NCI-H1105 (cell line): ENCODE measurements at places on chromosomes 16 and 17.

- no peak for DNase-seq
Measured at GRCh38 chr17:47730681-47731080, 2.4 kb upstream of the TBX21 start.

GRCh38 chr16:50830698-50831097 lies 88.8 kb downstream of the CYLD start:
- no peak for DNase-seq

- no peak for DNase-seq
Measured at GRCh38 chr17:81683208-81683583, 401 bp downstream of the ARL16 start.

DNA sequence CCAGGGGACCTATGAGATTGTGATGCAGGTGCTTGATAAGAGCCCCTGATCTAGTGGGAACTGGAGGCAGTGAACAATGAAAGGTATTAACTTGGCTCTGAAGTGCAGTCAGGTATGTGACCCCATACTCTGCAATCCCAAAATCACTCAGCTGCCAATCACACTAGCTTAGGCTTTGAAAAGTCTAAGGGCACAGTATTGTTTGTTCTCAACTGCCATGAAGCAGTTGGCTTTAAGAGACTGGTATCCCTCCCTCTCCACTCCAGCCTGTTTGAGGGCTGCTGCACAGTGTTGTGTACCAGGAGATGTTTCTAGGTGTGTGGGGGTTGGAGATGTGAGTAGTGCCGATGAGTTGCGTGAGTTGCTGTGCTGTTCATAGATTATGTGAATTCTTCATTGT lies 2.4 kb downstream of the YPEL2 start:
- no peak for DNase-seq

GRCh38 chr16:69880640-69881133 lies 70.4 kb upstream of the CLEC18A start:
- DNase-seq: no peak

- no peak for DNase-seq
Measured at GRCh38 chr16:84581158-84581557, 36.7 kb downstream of the COTL1 start.

DNA sequence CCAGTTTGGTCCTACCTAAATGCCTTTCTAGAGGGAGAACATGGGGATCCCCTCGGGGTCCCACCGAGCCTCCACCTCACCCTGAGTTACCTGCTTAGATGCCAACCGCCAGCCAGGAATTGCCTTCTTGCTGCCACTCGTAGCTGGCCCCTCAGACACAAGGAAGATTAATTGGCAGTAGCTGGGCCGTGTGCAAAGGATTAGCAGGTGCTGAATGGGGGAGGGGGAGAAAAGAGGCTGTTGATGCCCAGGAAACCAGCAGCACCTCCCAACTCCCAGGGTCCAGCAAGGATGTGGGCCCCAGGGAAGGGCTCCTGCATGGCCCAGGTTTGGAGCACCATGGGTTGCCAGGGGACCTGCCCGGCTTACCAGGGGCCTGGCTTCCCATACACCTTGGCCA lies at the start of gene CNGB1:
CNGB1 (minus strand) TSS at position 159 of the 400 bp plus-strand sequence. CDS start 3,842 bp downstream, outside the sequence.
- DNase-seq: no peak
